ENCODE measurements at places on chromosomes 4 and X.
A peak's percentile ranks its signal among the peaks of the same experiment; 100 is the strongest.

- DNase-seq: peak; percentile 60
These were observed 532 bp downstream of the ZNF827 start for GRCh38 chr4:145937971-145938611.

DNA sequence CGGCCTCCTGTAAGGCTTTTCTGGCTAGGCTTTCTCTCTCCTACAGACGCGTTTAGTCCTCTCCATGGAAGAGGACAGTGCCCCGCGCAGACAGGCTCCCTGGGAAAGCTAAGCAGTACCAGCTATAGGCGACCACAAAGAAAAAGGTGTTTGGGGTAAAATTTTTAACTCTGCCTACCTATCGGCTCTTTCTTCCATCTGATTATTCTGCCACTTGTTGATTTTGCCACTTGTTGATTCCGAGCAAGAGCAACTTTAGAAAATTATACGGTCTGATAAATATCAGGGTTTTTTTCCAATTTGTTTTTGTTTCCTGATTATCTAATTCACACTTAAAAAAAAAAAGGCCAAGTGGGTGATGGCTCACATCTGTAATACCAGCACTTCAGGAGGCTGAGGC lies 1600.5 kb upstream of the TENM3 start:
- DNase-seq: no peak

DNA sequence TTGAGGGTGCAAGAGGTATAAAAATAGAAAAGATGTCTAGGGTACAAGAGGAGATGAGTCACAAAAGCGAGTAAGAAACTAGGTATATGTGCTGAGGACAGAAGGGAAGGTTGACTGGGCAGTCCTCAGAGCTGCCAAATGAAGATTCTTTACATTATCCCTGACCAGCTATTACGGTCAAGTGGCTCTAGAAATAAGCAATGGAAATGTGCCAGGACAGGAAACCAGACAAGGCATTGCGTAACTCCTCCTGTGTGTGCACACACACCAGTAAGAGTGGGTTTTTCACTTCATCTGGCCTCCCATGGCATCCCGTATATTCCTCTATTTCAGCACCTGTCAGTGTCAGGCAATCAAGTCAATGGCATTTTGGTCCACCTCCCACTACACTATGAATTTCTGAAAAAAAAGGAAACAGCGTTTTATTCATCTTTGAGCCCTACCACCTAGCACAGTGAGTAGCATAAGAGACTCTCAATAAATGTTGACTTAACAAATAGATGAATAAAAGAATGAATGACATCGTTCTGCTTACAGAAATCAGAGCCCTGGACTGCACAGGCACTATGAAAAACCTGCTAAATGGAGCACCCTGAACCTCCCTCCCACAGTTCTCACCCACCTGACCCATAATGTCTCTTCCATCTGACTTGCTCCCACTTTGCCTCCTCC lies 62.6 kb upstream of the KLF3 start:
- DNase-seq: no peak

DNA sequence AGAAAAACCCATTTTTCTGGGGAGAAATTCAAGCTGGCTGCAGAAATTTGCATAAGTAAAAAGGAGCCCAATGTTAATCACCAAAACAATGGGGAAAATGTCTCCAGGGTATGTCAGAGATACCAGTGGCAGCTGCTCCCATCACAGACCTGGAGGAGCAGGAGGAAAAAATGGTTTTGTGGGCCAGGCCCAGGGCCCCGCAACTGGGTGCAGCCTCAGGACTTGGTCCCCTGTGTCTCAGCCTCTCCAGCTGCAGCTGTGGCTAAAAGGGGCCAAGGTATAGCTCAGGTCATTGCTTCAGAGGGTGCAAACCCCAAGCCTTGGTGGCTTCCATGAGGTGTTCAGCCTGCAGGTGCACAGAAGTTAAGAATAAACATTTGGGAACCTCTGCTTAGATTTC lies 536.4 kb upstream of the FRG1 start:
- no peak for DNase-seq

GRCh38 chr4:188428935-188429334 lies 289.7 kb downstream of the TRIML1 start:
- no peak for DNase-seq

- no peak for DNase-seq
These were observed 59.1 kb downstream of the MRPL1 start for GRCh38 chr4:77921701-77922100.

GRCh38 chr4:184384810-184385557 lies 89.4 kb downstream of the IRF2 start:
- DNase-seq: no peak

- no peak for DNase-seq
These were observed 233.8 kb upstream of the UGT8 start for GRCh38 chr4:114364857-114365256.

DNA sequence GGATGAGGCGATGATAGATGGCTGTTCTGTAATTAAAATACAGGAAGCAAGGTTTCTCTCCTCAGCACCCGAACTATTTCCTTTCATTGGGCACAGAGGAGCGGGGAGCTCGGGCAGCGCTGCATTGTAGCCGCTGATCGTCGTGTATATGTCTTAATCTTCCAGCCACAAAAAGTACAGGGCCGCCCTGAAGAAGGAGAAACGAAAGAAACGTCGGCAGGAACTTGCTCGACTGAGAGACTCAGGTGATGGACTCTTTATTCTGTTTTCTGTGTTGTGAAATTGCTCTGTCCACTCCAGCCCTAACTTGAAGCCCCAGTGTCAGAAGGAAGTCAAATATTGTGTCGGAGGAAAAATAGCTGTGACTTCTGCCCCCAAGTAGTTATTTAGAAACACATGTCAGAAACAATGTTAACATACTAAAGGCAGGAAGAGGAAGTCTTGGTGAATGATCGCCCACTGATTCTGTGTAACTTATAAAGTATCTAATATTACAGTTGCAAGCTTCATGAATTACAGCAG lies 546 bp downstream of the ZRSR2 start:
- peak; percentile 17 for DNase-seq

GRCh38 chrX:39398963-39399261 lies 597.7 kb downstream of the MID1IP1 start:
- no peak for DNase-seq

GRCh38 chrX:119406776-119407175 lies 7.6 kb downstream of the SLC25A43 start:
- no peak for DNase-seq

- peak; percentile 84 for DNase-seq
These were observed 2.3 kb downstream of the DUSP9 start for GRCh38 chrX:153649178-153649914.

GRCh38 chr4:176274441-176274840 lies 5.4 kb upstream of the ASB5 start:
- DNase-seq: no peak

GRCh38 chr4:42048394-42048793 lies 58.1 kb downstream of the SLC30A9 start:
- DNase-seq: no peak

DNA sequence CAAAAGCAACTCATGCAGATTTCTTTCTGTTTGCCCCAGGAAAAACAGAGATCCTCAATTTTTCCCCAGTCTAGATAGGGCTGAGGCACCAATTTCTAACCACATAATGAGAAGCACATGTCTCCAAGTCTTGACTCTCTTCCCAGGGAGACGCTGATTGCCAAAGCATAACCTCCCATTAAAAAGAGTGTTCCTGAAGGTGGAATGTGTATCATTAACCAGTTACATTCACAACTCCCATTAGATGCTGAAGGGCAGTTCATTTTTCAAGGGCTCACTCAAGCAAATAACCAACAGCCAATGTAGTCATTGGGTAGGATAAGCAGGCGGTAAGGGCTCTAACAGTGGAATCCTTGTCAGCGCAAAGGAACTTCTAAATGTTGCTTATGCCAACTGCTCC lies 27.5 kb downstream of the TMEM47 start:
- no peak for DNase-seq

- no peak for DNase-seq
These were observed 84.2 kb downstream of the SORCS2 start for GRCh38 chr4:7276515-7276914.

DNA sequence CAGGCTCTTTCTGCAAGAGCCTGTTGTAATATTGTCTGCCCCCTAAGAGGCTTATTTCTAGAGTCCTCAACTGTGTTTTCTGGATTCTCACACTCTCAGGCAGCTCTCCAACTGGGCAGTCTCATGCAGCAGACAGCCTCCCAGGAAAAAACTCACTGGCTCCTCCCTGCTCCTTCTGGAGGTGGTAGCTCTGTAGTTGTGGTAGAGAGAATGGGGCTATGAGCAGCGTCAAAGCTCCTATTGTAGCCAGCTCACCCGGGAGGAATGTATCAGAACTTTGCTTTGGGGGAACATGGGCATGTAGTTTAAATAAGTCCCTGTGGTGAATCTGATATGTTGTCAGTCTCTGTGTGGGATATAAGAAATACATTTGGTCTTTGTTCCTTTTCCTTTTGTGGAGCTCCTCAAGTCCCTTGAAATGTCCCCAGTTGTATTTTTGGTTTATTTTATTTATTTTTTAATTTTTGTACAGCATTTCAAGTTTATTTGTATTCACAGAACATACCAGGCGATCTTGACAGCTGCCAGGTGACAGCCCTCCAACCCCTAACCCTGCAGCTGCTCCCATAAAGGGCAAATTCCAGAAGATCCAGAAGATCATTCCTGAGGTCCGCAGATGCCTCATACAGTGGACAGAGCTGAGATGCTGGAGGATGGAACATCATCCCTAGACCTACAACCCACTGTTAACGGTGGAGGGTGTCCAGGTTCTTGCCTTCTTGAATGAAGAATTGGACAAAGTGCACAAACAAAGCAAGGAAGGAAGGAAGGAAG lies 45.7 kb downstream of the TRIM61 start:
- DNase-seq: no peak

- no peak for DNase-seq
These were observed 430.4 kb downstream of the ADGRL3 start for GRCh38 chr4:61630548-61630947.

Data from SK-N-SH (cell line).